OCI-LY7 (cell line): ENCODE measurements at places on chromosomes 12 and 14. TPM values are rescaled to one million over a fixed set of nuclear protein-coding genes. Genes with fewer than 3 reads are reported as not detected.
A peak's percentile ranks its signal among the peaks of the same experiment; 100 is the strongest.

Gene ALDH2
- 16.5 and 17.3 TPM in 2 replicates for total RNA-seq

Gene NR4A1
- 28.1 and 29.0 TPM in 2 replicates for total RNA-seq

GRCh38 chr12:78864403-78864869 lies at the start of gene SYT1:
TSS of gene SYT1 (plus strand) at chr12:78864774.
- DNase-seq, result no peak

GRCh38 chr12:116675339-116676107 lies 62.3 kb downstream of the SPRING1 start:
- no peak for DNase-seq

DNA sequence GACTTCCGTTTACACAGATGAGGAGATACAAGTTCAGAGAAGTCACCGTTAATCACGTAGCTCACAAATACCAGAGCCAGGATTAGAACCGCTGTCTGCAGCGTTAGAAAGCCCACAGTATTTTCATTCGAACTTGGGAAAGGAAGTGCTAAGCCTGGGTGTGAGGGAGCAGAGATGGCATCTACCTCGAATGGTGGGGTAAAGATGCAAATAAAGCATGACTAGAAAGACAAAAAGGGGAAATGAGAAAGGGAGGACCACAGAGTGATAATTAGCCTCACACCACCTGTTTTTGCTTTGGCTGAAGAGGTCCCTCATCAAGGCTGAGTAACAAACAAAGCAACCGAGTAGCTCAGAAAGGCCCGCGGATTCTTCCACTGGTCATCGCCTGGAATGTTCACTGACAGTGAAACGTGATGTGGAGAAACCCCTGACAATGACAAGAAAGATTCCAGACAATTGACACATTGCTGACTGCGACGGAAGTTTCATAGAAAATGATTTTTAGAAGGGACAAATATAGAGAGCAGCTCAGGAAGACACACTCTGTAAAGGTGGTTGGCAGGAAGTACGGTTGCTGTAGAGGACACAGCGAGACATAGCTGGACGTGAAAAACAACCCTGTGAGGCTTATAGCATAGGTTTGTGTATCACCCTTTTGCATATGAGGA lies 31.5 kb upstream of the BHLHE41 start:
- DNase-seq, result peak; percentile 91

- DNase-seq, result peak; percentile 79
Observed at GRCh38 chr12:122190842-122191668, 8.1 kb downstream of the LRRC43 start.

GRCh38 chr12:22299294-22299912 lies 35.1 kb downstream of the ST8SIA1 start:
- peak; percentile 55 for DNase-seq

GRCh38 chr12:10737249-10737648 lies 14.1 kb upstream of the YBX3 start:
- DNase-seq, result no peak

- peak; percentile 48 for DNase-seq
Observed at GRCh38 chr12:5200278-5201087, 156.8 kb downstream of the KCNA5 start.
